Hindlimb muscle (tissue), 1 donor: ENCODE measurements at places on chromosomes 3 and 15. TPM values are rescaled to one million over a fixed set of nuclear protein-coding genes. Genes with fewer than 3 reads are reported as not detected.

Gene DAZL
- polyA plus RNA-seq, result not detected

Gene CCR3
- not detected for polyA plus RNA-seq

Gene ZSCAN29
- polyA plus RNA-seq, result 16.5 TPM

Gene LRRC2
- 5.9 TPM for polyA plus RNA-seq

Gene NOX5
- polyA plus RNA-seq, result 0.30 TPM

Gene LRRC31
- not detected for polyA plus RNA-seq

Gene PDE8A
- polyA plus RNA-seq, result 25.4 TPM

Gene SLC6A20
- 0.15 TPM for polyA plus RNA-seq

Gene MYL3
- polyA plus RNA-seq, result 167 TPM

Gene CCDC54
- 3.8 TPM for polyA plus RNA-seq

Gene CLDN18
- polyA plus RNA-seq, result 0.44 TPM

Gene SNX33
- 14.2 TPM for polyA plus RNA-seq

Gene COPB2
- polyA plus RNA-seq, result 78.9 TPM

Gene ZNF774
- polyA plus RNA-seq, result 3.6 TPM

Gene HRG
- polyA plus RNA-seq, result 0.18 TPM

Gene MFAP1
- polyA plus RNA-seq, result 30.0 TPM

Gene LMAN1L
- not detected for polyA plus RNA-seq

Gene DPPA4
- 0.94 TPM for polyA plus RNA-seq

Gene ACTRT3
- polyA plus RNA-seq, result 2.1 TPM

Gene PLSCR4
- polyA plus RNA-seq, result 10.2 TPM

Gene LTK
- 22.8 TPM for polyA plus RNA-seq

Gene MST1R
- polyA plus RNA-seq, result 4.4 TPM

Gene ROBO2
- 2.9 TPM for polyA plus RNA-seq

Gene DBR1
- 9.6 TPM for polyA plus RNA-seq

Gene A4GNT
- not detected for polyA plus RNA-seq

Gene ESYT3
- polyA plus RNA-seq, result 15.9 TPM

Gene CELF6
- 2.1 TPM for polyA plus RNA-seq

Gene SLC2A2
- polyA plus RNA-seq, result not detected

Gene ZNF654
- polyA plus RNA-seq, result 9.2 TPM

Gene CRYGS
- polyA plus RNA-seq, result 3.5 TPM

Gene PLA2G4D
- 0.08 TPM for polyA plus RNA-seq

Gene DET1
- polyA plus RNA-seq, result 12.2 TPM
